CD4-positive, alpha-beta T cell treated with Interleukin-15 for 1 hour (primary cell): ENCODE measurements at places on chromosomes 6 and 20.
A peak's percentile ranks its signal among the peaks of the same experiment; 100 is the strongest.

DNA sequence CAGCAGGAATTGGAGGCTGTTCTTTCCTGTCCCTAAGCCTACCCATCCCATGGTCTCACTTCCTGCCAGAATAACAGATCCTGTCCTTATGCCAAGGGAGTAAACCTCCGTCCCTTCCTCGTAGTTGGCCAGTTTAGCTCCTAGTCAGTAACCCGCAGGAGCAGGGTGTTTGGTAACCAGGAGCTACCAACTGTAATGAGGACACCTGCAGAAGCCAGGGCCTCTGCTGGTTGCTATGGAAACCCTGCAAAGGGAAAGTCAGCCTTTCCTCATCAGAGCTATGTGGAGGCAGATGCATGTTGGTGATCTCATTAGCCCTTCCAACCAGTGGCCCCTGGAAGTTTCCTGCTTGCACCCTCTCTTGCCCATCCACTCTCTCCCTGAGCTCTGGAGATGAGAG is 368.2 kb upstream of the SULF2 start:
- DNase-seq = no peak

DNA sequence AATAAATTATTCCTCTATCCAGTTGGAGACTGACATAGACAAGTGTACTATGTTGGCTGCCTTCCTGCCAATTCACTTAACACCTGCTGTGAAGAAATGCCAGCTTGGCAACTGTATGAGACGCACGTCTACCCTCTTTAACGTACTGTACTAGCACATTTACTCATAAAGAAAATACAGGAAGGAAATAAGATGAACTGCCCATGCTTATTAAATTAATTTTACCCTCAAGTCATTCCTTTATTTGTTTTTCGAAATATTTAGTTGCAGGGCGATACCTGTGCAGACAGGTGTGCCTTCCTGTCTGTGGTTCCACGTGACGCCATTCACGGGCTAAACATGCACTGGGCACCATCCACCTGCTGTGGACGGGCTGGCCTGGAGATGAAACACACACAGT is 52.0 kb downstream of the PSMG4 start:
- no peak for DNase-seq

DNA sequence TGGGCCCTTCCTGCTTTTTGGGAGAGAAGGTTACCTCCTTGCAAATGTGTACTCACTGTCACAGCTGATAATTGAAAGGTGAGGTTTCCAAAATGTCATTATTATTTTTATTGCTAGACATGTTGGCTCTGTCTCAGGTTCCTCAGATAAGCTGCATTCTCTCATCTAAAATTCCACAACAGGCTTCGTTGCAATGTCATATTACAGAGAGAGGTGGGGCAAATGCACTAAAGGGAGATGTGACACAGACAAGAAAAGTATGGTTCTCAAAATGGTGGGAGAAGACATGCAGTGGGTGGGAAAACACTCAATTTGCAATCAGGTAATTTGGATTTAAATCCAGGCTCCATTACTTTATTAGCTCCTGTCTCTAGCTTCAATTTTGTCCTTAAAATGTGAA is 256.4 kb upstream of the POU3F2 start:
- DNase-seq = no peak

DNA sequence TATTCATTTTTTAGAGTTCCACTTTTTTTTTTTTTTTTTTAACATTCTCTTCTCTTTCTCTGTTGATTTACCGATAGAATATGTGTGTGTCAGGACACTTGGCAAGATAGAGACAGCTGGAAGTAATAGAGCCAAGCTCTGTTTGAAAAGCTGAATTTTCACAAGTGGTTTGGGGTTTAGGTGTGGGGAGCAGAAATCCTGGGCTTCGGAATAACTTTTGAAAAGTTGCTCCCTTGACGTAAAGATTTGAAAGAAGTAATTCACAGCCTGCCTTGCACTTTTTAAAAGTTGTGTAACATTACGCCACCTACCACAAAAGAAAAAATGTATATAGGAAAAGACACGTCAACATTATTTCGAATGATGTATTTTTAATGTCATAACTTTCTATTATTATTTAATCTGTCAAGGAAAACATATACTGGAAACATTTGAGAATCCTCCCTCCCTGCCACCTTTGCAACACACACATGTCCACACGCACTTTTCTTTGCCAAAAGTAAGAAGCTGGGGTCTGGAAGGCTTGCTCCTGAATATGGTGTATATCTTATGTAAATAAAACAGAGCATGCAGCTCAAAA is 917.9 kb downstream of the KIF16B start:
- no peak for DNase-seq

DNA sequence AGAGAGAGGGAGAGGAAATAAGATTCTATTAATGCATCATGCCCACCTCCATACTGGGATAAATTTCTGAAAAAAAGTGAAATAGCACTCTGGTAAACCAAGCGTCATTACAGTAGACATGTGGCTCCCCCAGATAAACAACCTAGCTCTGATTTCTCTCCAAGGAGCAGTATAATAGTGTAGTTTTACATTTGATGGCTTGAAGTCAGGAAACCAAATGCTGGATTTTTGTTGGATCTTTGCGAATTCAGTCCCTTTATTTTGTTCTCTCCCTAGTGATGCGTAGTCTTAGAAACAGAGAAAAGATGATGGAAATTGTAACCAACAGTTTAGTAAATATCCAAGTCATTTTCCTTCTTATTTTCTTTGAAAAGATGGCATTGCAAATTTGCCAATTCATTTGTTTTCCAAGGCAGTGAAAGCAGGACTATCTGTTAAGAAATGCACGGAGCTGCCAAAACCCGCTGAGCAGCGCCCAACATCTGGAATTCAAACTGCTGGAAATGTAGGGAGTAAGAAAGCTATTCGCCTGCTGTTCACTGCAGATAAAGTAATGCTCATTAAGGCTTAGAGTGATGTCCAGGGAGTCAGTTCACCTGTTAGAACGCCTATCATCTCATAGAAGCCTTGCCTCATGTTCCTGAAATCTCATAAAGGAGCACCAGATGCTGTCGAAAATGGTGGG is 85.7 kb upstream of the DOK5 start:
- no peak for DNase-seq

DNA sequence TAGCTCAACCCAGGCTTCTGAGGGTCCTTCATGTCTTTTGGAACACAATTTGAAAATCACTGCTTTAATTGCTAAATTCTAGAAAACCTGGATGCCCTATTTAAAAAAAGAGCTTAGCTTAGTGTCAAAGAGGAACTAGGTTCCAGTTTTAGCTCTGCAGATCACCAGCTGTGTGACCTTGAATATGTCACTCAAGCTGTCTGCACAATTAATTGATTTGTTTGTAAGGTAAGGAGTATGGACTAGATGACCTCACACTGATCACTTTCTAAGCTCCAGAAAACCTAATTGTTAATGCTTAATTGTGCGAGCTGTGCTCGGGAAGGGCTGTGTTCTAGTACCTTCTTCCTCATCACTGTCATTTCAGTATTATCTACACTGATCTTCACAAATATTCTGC is 26.2 kb downstream of the UTRN start:
- DNase-seq = no peak

GRCh38 chr6:130978660-130979396 is 84.2 kb downstream of the EPB41L2 start:
- no peak for DNase-seq

DNA sequence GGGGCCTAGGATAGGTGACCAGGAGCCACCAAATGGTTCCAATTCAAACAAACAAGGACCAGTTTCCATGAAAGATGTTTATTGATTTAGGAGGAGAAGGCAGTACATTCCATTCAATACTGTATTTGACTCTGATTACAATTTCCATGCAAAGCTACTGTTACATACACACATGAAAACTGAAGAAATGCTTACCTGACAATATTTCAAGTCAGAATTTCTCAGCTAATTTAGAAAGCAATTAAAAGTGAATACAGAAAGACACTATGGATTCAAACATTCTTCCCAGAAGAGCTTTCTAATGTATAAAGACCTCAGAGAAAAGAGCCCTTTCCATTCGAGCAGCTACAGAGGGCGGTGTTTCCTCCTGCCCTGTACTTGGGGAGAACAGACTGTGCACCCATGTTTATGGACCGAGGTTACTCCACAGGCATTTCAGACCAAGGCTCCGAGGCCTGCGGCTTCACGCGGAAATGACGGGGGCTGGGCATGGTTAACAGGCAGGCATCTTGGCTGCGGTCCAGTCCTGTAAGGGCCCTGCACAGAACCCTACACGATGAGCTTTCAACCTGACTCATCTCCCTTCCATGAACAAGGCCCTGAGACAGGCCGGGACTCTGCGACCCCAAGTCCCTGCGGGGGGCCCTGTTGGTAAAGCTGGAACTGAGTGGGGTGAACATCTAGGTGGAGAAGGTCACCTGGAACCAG is 25.7 kb upstream of the TCFL5 start:
- DNase-seq = peak; percentile 50

DNA sequence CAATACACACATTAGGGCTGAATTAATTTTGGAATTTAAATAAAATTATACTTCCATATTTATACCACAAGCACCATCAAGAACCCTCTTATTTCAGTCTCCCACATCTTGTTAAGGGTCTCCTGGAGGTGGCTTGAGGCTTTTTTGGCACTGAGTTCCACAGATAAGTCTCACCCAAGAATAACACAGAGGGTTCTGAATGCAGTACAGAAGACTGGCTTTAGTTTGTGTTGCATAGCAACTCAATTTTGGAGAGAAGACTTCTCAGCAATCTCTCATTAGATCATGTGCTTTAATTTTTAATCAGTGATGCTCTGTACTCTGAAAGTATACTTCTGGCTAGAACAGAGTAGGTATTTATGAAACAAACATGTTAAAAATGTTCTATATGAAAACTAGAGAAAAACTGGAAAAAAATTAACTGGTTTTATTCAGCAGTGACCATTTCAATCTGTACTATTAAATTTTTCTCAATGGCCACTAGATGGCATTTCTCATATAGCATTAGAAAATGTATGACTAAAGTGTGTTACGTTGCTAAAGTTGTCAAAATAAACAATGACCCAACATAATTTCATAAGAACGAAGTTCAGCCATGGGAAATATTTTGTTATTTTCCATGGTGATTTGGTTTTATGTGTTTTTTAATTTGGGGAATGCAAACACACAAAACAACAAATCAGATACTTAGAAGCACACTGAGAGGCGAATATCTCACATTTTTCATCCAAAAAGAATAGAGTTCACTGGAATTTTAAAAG is 32.7 kb upstream of the MAP7 start:
- DNase-seq = no peak

- peak; percentile 60 for DNase-seq
These were observed 73.7 kb downstream of the PRND start for GRCh38 chr20:4795394-4795793.

GRCh38 chr6:22418714-22419113 is 121.9 kb upstream of the PRL start:
- no peak for DNase-seq

- DNase-seq = no peak
These were observed 1102.8 kb upstream of the FLRT3 start for GRCh38 chr20:15440049-15440820.

GRCh38 chr6:33828452-33828763 is 24.6 kb upstream of the MLN start:
- DNase-seq = no peak

GRCh38 chr6:162443101-162443500 is 284.5 kb downstream of the PRKN start:
- DNase-seq = no peak
